ENCODE measurements at places on chromosomes 12 and 14.

- no peak for DNase-seq
Observed at GRCh38 chr14:78359581-78359980, 189.4 kb downstream of the NRXN3 start.

- no peak for DNase-seq
Observed at GRCh38 chr14:34989762-34990161, 7.0 kb downstream of the SRP54 start.

DNA sequence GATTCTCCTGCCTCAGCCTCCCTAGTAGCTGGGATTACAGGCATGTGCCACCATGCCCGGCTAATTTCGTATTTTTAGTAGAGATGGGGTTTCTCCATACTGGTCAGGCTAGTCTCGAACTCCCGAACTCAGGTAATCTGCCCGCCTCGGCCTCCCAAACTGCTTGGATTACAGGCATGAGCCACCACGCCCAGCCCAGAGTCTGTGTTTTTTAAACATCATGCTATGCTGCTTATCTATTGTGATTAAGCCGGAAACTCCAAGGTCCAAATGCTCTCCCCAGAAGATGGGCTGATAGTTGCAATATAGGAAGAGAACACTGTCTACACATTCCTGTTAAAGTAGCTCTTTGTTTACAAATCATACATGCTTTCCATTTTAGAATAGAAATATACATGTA lies 30.5 kb upstream of the MAX start:
- DNase-seq: no peak

GRCh38 chr12:75767957-75768356 lies 256.5 kb upstream of the KRR1 start:
- DNase-seq: no peak

DNA sequence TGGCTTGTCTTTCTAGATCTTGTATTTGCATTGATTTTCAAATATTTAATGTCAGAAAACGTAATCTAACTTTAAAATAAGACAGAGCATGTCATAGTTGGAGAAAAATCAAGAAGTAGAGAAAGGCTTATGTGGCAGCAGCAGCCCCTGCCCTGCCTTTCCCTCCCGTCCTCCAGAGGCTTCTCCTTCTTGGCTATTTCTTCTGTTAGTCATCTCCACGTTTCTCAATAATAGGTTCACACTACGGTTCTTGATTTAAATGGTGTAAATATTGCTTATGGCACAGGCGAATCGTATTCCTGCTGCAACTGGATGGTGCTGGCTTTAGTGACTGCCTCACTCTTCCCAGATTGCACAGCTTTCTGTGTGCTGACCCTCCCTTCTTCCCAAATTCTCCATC lies 42.8 kb downstream of the SLC8B1 start:
- DNase-seq: no peak

GRCh38 chr14:30221546-30221945 lies 293.9 kb upstream of the PRKD1 start:
- DNase-seq: no peak

DNA sequence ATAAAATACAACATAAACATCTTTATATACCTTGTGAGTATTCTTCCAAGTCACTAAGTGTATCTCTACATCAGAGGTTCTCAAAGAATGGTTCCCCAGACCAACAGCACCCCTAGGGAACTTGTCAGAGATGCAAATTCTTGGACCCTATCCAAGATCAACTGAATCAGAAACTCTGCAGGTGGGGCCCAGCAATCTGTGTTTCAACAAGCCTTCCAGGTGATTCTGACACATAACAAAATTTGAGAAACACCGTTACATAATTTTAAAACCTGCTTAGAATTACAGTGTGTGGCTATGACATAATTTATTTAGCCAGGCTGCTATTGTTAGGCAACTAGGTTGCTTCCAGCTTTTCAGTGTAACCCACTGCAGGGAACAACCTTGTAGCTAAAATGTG lies 49.8 kb downstream of the NTN4 start:
- no peak for DNase-seq

DNA sequence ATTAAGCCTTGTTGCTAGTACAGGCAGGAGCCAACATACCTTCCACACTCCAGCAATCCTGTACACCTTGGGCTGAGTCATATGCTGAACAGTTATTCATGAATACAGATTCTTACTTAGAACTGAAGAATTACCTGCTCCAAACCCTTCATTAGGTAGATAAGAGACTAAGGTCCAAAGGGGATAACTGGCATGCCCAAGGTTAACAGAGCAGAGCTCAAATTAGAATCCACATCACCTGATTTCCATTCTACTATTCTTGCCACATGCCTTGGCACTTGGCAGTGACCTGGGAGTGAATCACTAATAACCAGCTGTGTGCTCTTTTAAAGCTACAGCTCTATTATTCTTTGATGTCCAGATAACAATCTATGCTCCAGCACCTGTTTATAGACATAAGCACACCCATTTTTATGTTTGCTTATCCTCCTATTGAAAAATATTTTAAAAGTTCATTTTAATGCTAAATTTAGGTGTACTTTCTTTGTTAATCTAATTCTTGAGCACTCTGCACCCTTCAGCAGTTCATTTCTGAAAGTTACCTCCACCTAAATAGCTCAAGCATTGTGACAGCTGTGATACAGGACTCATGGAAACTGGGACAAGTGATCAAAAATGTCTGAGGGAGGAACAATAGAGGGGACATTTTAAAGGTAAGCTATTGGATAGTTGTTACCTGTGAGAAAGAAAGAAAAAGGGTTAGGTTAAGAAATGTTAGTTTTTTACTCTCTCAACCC lies 19.4 kb downstream of the LPCAT3 start:
- no peak for DNase-seq

DNA sequence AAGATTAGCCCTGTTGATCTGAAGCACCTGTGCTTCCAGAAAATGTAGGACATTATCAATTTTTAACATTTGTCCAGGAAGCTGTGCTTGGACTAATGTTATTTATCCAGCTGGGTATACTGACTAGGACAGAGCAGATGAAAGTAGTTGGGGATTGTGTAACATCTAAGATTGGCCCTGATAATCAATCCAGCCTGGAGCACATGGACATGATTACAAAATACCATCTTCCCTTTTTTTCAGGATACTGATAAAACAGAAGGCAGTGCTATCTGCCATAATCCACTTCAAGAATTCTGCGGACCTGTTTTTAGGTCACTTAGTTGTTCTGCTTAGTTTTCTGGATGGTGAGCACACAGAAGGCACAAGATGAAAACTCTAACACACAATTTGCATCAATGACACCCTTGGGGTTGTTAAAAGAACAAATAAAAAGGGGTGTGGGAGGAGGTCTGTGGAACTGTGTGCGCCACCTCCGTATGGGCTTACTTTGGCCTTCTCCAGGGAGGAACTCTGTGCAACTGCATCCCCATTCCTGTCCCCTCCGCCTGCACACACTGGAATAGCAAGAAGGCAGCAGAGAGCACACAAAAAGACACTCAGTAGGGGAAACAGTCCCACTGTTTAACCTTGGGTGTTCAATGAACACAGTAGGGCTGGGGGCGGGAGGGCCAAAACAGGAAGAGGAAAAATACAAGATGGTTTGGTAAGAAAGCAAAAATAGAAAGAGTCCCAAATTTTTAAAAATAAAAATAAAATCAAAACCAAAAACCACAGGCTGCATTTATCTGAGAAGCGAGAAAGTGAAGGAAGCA lies 31.1 kb upstream of the DUSP6 start:
- no peak for DNase-seq

DNA sequence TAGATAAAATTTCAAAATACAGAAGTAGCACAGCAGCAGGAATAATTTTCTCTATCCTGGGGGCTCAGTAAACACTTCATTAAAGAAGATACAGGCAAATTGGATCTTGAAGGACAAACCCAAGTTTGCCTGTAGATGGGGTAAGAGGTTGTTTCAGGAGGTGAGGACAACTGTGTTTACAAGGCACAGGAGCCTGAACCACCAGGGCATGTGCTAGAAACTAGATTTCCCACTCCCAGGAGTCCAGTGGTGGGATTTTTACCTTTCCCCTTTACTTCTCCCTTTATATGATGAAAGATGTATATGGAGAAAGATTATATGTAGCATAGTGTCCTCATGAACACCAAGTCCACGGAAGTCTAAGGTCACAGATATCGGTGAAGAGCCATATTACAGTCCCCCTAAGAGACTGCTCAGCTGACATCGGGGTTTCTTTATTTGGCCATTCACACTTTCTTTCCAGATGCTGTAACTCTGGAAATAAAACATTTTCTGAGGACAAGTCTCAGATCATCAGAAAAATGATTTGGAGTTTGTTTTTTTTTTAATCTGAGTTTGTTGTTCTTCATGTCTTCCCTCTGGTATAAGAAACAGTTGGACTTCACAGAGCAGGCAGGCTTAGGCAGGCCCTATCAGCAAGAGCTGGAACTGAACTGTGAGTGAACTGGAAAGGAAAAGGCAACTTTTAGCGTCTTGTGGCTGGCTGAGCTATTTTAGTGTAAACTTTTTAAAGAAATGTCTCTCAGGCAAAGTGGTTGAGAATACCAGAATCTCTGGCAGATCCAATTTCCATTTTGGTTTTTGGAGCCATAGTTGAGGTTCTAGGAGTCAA lies 8.0 kb upstream of the EVL start:
- DNase-seq: no peak

- DNase-seq: no peak
Observed at GRCh38 chr12:85369365-85370154, 89.5 kb downstream of the ALX1 start.

GRCh38 chr14:40386433-40386832 lies 954.2 kb upstream of the FBXO33 start:
- DNase-seq: no peak

GRCh38 chr14:101761881-101762529 lies 496 bp downstream of the PPP2R5C start:
- peak; percentile 57 for DNase-seq

DNA sequence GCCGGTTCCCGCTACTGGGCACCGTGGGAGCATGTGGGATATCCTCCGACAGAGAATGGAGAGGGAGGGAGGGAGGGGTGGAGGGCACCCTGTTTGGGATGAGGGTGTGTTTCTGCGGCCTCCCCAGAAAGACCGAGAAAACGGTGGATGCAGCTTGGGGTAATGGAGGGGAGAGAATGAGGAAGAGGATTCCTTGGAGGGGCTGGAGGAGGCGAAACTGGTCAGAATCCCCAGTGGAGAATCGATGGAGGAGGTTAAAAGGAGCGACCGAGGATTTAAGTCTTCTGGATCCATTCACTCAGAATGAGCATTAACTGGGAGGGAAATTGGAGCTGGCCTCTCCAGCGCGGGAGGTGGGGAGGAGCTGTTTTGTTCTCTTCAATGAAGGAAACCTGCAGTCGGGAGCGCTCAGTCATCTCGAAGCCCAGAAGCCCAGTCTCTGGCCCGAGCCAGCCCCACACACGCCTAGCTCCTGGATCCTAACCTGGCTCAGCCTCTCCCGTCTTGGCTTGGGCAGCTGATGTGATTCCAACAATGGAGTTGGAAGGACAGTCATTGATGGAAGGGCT lies 581 bp downstream of the ARG2 start:
- peak; percentile 17 for DNase-seq

- peak; percentile 71 for DNase-seq
Observed at GRCh38 chr14:24279301-24280186, 8.1 kb upstream of the RABGGTA start.

GRCh38 chr14:95068521-95068920 lies 88.8 kb downstream of the DICER1 start:
- DNase-seq: no peak

- DNase-seq: no peak
Observed at GRCh38 chr12:1252758-1253157, 261.7 kb downstream of the ERC1 start.

GRCh38 chr12:77299001-77299400 lies 233.6 kb upstream of the E2F7 start:
- DNase-seq: no peak

- peak; percentile 74 for DNase-seq
Observed at GRCh38 chr12:7092229-7092985, at the start of gene C1R. Gene C1R (minus strand): TSS chr12:7092445. CDS start chr12:7092388, 57 bp downstream.

DNA sequence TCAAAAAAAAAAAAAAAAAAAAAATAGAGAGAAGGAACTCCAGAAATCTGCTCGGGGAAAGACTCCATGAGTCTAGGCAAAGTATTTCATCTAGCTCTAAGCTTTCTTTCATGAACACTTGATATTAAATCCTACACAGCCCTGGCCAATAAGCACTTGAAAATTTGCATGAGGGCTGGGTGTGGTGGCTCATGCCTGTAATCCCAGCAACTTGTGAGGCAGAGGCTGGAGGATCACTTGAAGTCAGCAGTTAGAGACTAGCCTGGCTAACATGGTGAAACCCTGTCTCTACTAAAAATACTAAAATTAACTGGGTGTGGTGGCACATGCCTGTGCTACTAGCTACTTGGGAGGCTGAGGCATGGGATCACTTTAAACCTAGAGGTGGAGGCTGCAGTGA lies 13.1 kb upstream of the METAP2 start:
- DNase-seq: no peak

DNA sequence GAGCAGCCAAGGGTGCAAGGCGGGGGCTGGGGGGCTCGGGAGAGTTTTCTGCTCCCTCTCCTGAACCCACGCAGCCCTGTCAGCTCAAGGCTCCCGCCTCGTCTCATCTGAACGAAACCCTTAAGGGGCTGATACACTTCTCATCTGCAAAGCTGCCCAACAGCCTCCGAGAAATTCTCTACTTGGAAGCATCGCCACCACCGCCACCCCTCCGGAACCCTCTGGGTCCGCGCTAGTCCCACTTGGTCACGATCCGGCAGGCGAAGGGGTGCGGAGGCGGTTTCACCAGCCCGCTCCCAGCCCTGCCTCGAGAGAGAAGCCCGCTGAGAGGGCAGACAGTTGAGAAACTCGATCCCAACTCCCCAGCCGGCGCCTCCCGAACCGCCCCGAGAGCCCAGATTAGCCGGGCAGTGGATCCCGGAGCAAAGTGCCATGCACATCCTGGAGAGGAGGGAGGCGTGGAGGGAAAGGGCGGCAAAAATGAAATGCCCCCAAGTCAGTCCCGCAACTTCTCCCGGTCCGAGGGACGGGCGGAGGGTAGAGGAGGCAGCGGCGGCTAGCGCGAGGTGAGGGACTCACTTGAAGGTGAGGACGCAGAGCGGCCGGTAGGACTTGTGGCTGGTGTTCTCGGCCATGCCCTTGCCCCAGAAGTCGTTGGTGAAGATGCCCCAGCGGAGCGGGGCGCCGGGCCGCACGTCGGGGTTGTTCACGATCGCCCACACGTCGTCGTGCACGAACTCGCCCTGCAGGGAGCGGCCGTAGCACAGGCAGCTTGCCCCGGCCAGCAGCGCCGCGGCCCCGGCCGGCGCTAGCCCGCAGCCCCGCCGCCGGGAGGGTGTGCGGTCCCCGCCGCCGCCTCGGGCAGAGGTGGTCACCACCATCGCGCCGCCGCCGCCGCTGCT lies 620 bp downstream of the TMTC1 start:
- DNase-seq: peak; percentile 7

GRCh38 chr14:54901380-54902142 lies 1.1 kb downstream of the GCH1 start:
- DNase-seq: peak; percentile 21

- no peak for DNase-seq
Observed at GRCh38 chr12:113204804-113205203, 16.5 kb upstream of the TPCN1 start.

Data from stimulated activated naive CD8-positive, alpha-beta T cell treated with anti-CD3 and anti-CD28 coated beads, Interleukin-15, Interleukin-2, amounts not matched to agents 100 U/mL and 50 U/mL, for 24 hours (primary cell).